ENCODE measurements at places on chromosomes 7 and 10. TPM values are rescaled to one million over a fixed set of nuclear protein-coding genes. Genes with fewer than 3 reads are reported as not detected.

Gene CALCR
- not detected for total RNA-seq

Gene ACHE
- 1.2 TPM for total RNA-seq

Gene FOXK1
- total RNA-seq, result 21.2 TPM

Gene VWDE
- total RNA-seq, result under 0.01 TPM

Gene MET
- total RNA-seq, result 43.0 TPM

Gene CYP2E1
- 0.13 TPM for total RNA-seq

Gene DDC
- total RNA-seq, result not detected

Gene NAT16
- not detected for total RNA-seq

Gene GOLGA7B
- total RNA-seq, result 0.13 TPM

Gene SEMA3C
- total RNA-seq, result under 0.01 TPM

Gene CLCN1
- total RNA-seq, result not detected

Gene ANLN
- 14.4 TPM for total RNA-seq

Gene LRRC18
- total RNA-seq, result not detected

Gene SEMA3D
- 9.4 TPM for total RNA-seq

Gene PPP1R3C
- 0.13 TPM for total RNA-seq

Gene FAM25A
- not detected for total RNA-seq

Gene SLC35G1
- 7.0 TPM for total RNA-seq

Gene TRIM74
- total RNA-seq, result not detected

Data from dermis microvascular lymphatic vessel endothelial cell (primary cell).